ENCODE measurements at places on chromosomes 3 and 15.
A peak's percentile ranks its signal among the peaks of the same experiment; 100 is the strongest.

GRCh38 chr3:4849739-4850138 is 129.5 kb upstream of the BHLHE40 start:
- DNase-seq: no peak
- H3K4me1 ChIP-seq: peaks cover 85% of the 10 kb centered on the region
- H3K36me3 ChIP-seq: peaks cover 22% of the 10 kb centered on the region
- H3K27ac ChIP-seq: peak overlapping the region; percentile 99
- peak overlapping the region; percentile 67 for H3K4me3 ChIP-seq
- no peaks in the 10 kb centered on the region for H3K27me3 ChIP-seq

- H3K36me3 ChIP-seq: no peaks in the 10 kb centered on the region
- DNase-seq: no peak
- no peaks in the 10 kb centered on the region for H3K4me1 ChIP-seq
- no peaks in the 10 kb centered on the region for H3K27me3 ChIP-seq
- H3K4me3 ChIP-seq: no peak overlapping the region
These were observed 32.5 kb downstream of the GMNC start for GRCh38 chr3:190830031-190830430.

DNA sequence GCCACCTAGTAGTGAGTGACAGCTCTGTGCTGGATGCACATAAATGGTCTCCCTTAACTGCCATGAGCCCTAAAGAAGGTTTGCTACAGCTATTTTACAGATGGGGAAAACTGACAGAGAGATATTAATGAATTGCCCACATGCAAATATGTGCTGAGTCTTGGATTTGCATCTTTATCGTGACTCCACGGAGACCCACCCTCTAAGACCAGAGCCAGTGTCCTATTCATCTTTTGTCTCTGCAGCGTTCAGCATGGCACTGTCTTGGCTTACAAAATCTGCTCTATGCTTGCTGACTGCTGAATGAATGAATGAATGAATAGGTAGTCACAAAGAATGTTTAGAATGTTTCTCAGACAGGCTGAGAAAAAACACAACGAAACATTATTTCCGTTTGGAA is 48.3 kb downstream of the BTD start:
- H3K4me1 ChIP-seq: peaks cover 52% of the 10 kb centered on the region
- H3K27ac ChIP-seq: no peak overlapping the region
- no peak for DNase-seq

- peaks cover 21% of the 10 kb centered on the region for H3K4me1 ChIP-seq
- H3K36me3 ChIP-seq: no peaks in the 10 kb centered on the region
- no peak overlapping the region for H3K27ac ChIP-seq
- H3K27me3 ChIP-seq: peaks cover 5% of the 10 kb centered on the region
- DNase-seq: peak; percentile 39
These were observed 57.8 kb upstream of the HRH1 start for GRCh38 chr3:11096266-11097139.

DNA sequence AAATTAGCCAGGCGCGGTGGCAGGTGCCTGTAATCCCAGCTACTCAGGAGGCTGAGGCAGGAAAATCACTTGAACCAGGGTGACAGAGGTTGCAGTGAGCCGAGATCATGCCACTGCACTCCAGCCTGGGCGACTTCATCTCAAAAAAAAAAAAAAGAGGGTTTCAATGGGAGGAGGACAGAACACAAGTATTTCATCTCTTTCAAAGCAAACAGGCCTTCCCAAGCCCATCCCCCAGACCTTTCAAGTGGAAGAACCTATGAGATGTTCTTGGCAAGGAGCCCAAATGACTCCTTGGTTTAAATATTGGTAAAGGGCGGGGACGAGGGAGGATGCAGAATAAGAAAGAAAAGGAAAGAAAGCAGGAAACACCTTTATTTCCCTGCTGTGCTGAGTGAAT is 62.2 kb upstream of the MCF2L2 start:
- no peak overlapping the region for H3K4me3 ChIP-seq
- H3K27ac ChIP-seq: no peak overlapping the region
- H3K27me3 ChIP-seq: no peaks in the 10 kb centered on the region
- peaks cover 37% of the 10 kb centered on the region for H3K36me3 ChIP-seq

GRCh38 chr3:42057561-42058211 is 33.5 kb upstream of the TRAK1 start:
- no peak overlapping the region for H3K27ac ChIP-seq
- no peak overlapping the region for H3K4me3 ChIP-seq
- peaks cover 2% of the 10 kb centered on the region for H3K27me3 ChIP-seq

DNA sequence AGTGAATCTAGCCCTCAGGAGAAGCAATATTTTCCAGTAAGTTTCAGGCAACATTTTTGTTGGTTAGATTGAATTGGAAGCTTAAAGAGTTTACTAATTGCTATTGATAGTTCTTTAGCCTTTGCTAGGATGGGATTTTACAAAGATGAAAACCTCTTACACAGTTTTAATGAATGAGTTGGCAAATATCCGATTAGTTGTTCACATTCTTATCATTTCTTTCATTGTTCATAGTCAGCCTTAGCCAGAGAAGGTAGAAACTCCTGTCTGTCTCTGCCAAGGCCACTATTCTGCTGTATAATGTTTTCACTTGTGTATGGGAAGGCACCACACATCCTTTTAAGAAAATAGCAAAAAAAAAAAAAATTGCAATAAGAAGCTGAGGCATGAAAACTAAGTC is 222.0 kb upstream of the MANF start:
- no peaks in the 10 kb centered on the region for H3K27me3 ChIP-seq
- H3K36me3 ChIP-seq: no peaks in the 10 kb centered on the region
- no peak overlapping the region for H3K4me3 ChIP-seq
- no peak overlapping the region for H3K27ac ChIP-seq
- DNase-seq: no peak

GRCh38 chr3:149638228-149639092 is 19.4 kb downstream of the WWTR1 start:
- H3K27me3 ChIP-seq: peaks cover 25% of the 10 kb centered on the region
- H3K4me1 ChIP-seq: no peaks in the 10 kb centered on the region
- no peak overlapping the region for H3K27ac ChIP-seq
- DNase-seq: no peak
- H3K4me3 ChIP-seq: no peak overlapping the region

DNA sequence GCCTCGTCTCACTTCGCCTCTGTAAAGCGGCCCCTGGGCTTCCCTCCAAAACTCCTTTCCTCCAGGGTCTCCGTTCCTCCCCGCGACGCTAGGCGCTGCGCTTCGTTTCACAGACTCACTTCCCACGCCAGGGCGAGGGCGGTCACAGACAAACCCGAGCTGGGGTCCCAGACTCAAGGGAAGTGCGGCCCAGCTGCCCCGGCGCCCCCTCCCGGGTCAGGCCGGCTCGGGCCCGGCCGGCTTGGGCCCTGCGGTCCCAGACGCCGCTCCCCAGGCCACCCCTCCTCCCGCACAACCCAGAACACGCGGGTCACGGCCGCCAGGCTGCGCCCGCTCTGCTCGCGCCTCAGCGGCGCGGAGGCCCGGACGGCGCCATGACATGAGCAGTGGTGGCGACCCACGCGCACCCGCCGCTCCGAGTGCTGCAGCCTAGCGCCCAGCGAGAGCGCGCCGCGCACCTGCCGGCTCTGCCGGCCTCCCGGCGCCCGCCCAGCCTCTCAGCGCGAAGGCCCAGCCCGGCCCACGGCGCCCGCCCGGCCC is 547 bp downstream of the NUP210 start:
- H3K4me1 ChIP-seq: peaks cover 71% of the 10 kb centered on the region
- peak overlapping the region; percentile 92 for H3K27ac ChIP-seq
- H3K27me3 ChIP-seq: no peaks in the 10 kb centered on the region
- peak; percentile 56 for DNase-seq
- peaks cover 25% of the 10 kb centered on the region for H3K36me3 ChIP-seq

DNA sequence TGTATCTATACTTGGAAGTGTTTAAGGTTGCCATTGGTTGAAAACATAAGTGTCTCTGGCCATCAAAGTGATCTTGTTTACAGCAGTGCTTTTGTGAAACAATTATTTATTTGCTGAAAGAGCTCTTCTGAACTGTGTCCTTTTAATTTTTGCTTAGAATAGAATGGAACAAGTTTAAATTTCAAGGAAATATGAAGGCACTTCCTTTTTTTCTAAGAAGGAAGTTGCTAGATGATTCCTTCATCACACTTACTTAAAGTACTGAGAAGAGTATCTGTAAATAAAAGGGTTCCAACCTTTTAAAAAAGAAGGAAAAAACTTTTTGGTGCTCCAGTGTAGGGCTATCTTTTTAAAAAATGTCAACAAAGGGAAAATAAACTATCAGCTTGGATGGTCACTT is 19.7 kb downstream of the B3GNT5 start:
- no peak for DNase-seq
- peaks cover 7% of the 10 kb centered on the region for H3K4me1 ChIP-seq
- peaks cover 10% of the 10 kb centered on the region for H3K36me3 ChIP-seq
- H3K27ac ChIP-seq: no peak overlapping the region
- H3K27me3 ChIP-seq: no peaks in the 10 kb centered on the region
- no peak overlapping the region for H3K4me3 ChIP-seq
